ENCODE measurements at places on chromosomes 1 and 21.

DNA sequence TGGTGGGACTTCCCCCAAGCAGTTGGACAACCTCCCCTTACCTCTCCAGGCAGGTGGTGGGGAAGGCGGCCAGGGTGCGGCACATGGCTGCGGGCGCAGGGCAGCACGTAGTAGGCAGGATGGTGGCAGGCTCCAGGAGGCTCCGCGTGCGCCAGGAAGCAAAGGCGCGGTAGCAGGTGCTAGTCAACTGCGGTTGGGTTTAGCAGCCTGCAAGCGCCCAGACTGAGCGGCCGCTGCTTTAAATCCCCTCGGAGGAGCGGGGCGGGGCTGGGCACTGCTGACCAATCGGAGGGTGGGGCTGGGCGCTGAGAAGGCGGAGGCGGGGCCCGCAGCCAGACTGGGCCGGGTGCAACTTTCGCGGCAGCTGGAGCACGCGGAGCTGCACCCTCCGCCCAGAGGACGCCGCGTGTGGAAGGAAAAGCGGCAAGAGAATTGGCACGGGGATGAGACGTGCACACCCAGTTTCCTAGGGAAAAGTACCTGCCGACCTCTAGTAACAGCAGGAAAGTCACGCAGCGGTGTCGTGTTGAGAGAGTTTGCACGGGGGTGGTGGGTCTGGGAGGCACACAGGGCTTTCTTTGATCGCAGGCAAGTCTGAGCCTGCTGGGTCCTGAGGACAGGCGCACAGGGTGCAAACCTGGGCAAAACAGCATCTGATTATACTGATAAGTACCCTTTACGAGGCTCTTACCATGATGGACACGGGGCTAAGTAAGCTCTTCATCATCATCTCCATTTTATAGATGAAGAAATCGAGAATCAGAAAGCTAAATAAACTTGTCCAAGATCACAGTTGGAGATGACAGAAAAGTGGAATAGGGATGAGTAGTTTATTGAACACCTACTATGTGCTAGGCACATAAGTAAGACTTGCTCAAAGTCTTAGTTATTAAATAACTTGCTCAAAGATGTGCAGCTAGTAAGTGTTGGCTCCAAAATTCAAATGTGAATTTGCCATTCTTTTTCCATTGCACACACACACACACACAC is at the start of gene RGS16:
TSS of gene RGS16 (minus strand) at position 215 of the 990 bp plus-strand sequence. CDS start at position 85, 130 bp downstream.
- peak; percentile 97 for DNase-seq

- peak; percentile 74 for DNase-seq
Observed at GRCh38 chr1:235632506-235633401, 16.8 kb downstream of the GNG4 start.

DNA sequence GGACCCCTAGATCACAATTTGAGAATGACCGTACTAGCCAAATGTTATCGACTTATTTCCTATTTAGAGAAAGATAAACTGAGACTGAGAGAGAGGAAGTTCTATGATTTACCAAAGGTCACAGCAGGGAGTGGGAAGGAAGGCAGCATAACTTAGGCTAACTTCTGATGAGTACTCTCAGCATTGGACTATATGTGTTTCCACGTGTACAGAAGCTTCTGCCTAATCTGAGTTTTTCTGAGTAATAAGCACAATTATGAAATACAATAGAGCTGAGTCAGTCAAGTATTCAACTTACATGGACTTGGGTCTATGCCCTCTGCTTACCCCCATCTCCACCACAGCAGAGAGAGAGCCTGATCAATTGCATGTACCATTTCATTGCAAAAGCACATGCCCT is 88.1 kb upstream of the HIVEP3 start:
- DNase-seq = peak; percentile 29

DNA sequence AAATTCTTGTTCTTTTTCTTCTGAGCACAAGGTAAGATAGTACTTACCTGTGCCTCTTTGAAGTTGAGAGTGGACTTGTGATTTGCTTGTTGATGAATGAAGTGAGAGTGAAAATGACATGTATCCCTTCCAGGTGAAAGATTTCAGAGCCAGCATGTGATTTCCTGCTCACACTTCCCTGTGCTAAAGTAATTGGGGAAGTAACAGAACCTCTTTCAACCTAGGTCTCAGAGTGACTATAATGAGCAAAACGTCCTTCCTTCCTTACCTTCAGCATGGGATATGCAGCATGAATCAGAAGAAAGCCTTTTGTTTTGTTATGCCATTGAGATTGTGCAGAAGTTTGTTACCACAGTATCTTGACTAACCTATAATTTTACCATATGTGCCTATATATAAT is 24.6 kb downstream of the RAVER2 start:
- DNase-seq = no peak

DNA sequence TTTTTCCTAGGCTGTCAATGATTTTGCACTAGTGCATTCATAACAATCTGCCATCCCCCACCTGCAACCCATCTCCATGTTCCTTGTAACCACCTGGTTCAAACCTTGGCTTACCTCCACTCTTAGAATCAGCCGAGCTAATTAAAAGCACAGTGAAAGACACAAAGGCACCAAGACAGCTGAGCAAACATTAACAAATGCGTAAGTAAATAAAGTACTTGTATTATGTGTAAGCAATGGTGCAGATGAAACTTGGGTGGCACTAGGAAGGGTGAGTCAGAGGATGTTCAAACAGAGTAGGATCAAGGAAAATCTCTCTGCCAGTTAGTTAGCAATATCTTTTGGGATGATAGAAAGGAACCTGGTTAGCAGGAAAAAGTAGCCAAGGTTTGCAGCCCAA is 5.1 kb upstream of the FOXJ3 start:
- DNase-seq = no peak

DNA sequence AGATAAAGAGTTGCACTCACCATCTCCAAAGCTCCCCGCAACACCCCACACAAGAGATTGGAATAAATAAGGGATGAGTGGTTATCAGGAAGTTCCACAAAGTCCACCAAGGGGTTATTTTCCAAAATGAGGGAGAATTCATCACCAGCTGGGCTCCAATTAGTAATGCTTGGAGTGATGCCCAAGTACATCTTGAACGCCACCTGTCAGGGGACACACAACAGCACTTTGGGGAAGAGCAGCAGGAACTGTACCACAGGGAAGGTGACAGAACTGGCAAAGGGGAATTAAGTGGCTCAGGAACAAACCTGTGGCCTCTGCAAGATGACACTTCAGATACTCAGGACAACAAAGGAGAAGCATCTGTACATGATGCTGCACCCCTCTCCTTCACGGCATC is 11.5 kb downstream of the TRAPPC3 start:
- DNase-seq = no peak

DNA sequence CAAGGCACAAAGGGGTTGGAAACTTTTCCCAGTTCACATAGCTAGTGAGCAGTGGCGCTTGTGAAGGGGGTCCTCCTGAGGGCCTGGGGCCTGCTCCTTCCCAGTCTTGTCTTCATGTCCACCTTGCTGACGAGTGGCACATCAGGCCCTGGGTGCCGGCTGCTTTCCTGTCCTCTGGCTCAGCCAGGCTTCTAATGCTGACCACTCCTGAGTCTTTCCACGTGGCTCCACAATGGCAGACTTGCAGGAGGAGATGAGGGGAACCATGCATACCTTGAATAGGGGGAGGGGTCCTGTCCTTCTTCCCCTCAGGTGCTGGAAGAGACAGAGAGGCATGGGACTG is 38.7 kb downstream of the MAPKAPK2 start:
- no peak for DNase-seq
